ENCODE measurements at places on chromosomes 1 and 21.

- no peak for DNase-seq
Observed at GRCh38 chr1:3061981-3062615, 6.9 kb upstream of the PRDM16 start.

GRCh38 chr1:72946903-72947499, 664.7 kb upstream of the NEGR1 start:
- DNase-seq: no peak

DNA sequence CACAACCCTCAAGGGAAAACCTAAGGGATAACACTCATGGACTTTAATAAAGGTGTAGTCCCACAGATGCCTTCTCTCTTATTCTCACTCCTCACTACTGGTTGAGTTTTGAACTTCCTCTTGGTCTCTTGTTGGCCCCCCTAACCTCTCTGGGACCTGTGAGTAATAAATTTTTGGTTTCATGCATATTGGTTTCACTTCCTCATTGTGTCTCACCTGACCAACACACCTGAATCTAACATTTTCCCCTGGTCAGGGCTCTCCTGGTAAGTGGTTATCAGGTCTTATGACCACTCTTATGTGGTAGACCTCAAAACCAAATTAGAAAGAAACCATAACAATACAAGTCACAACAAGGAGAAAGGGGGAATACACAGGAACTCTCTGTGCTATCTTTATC, 60.5 kb upstream of the PRMT6 start:
- no peak for DNase-seq

DNA sequence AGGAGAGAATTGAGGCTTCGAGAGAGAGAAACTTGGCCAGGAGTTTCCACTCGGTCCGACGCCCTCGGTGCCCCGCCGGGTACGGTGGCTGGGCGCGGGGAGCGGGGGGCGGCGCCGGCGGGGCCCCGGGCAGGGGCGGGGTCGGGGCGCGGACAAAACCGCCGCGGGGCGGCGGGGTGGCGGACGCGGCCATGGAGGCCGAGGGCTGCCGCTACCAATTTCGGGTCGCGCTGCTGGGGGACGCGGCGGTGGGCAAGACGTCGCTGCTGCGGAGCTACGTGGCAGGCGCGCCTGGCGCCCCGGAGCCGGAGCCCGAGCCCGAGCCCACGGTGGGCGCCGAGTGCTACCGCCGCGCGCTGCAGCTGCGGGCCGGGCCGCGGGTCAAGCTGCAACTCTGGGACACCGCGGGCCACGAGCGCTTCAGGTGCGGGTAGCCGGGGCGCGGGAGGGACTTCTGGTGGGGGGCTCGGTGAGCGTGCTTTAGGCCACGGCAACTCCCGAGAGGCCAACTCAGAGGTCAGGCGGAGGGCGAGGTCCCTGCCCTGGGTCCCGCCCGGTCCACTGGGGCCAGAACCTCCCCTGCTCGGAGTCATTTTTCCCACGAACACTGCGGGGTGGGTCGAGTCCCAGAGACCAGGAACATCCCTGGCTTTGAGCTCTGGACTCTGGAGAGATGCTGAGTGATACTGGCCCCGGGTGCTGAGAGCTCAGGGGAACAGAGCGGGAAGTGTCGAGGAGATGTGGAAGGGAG, 431 bp downstream of the RAB42 start:
- no peak for DNase-seq

DNA sequence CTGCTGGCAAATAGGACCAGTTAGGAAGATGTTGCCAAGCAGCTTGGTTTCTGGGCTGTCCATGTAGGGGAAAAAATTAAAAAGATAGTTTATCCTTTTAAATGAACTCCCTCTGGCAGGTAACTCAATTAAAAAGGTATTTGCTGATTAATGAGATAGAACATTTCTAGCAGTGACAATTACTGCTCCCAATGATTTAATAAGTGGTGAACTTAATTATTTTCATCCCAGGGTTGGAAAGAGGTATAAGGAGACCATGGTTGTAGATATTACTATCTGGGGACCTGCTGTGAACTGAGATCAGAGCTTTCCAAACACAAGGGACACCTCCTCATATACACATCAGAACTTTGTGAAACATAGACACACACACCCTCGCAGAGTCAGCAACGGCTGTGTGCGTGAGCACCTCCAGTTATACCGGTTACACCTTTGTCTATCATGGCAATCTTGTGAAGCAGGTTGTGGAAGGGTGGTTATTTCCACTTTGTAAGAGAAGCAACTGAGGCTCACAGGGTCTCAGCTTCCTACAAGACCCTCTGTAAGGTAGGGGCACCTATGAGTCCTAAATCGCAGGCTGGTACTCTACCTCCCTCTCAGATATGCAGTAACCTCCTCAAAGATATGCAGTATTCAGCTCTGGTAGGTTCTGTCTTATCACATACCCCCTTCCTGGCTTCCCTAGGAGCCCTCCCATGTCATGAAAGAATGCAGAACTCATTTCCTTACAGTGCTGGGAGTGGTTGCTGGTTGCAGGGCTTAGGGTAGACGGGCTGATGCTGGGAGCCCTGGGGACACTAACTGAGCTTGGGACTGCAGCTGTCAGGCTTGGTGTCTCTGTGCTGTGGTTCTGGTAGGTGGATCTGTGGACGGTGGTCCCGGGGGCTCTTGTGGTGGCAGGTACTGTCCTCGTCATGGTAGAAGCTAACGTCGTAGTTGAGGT, 18.5 kb upstream of the MAGOH start:
- DNase-seq: no peak

- DNase-seq: no peak
Observed at GRCh38 chr1:16978567-16979474, 1.6 kb downstream of the MFAP2 start.

DNA sequence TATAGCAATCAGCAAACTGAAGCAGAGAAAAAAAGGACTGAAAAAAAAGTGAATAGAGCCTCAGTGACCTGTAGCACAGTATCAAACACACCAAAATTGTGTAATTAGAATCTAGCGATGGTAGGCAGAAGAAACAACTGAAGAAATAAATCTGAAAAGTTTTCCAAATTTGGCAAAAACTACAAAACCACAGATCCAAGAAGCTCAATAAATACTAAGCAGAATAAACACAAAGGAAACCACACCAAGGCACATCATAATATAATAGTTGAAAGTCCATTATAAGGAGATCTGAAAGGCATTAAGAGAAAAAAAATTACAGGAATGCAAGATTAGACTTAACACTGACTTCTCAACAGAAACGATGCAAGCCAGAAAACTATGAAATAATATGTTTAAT, 7.1 kb upstream of the IL12RB2 start:
- no peak for DNase-seq

DNA sequence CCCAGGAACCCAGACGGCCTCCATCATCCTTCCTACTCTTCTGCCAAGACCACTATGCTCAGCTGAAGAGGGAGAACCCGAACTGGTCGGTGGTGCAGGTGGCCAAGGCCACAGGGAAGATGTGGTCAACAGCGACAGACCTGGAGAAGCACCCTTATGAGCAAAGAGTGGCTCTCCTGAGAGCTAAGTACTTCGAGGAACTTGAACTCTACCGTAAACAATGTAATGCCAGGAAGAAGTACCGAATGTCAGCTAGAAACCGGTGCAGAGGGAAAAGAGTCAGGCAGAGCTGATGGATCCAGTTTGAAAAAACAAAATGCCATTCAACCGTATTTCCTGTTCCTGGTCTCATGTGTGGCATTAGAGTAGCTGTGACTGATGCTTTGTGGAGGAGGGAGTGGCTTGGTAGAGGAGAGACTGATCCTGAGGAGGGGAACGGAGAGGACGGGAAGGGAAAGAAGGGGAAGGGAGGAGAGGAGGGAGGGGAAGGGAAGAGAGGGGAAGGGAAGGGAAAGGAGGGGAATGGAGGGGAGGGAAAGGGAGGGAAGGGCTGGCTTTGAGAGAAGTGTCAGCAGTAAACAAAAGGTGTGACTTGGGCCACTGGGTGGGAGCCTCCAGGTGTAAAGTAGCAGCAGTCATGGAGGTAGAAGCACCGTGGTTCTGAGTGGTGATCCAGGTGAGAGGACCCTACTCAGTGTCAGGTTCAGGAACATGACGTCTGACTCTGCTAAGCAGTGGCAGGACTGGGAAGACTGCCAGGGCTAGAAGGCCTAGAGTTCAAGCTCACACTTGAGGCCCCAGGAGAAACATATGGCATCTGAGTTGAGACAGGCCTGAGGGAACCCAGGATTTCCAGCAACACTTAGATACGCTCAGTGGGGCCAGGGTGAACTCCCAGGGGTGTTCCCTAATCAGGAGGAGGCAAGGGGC, 846 bp downstream of the HMGB4 start:
- DNase-seq: peak; percentile 73

DNA sequence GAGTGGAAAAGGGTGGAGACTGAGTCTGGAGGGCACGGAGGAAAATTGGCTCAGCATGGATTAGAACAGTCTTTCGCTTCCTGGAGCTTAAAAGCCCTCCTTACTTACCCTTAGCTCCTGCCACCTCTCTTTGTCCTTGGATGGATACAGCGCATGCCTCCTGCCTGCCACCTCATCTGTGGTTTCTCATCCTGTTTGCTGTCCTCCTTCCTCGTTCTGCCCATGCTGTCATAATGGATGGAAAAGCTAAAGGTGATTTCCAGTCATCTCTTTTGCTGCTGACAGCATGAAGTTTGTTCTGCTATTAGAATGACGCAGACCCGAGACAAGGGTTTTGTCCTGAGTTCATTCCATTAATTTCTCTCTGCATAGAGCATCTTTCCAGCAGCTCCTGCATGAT, 425.9 kb downstream of the KIF26B start:
- DNase-seq: no peak

DNA sequence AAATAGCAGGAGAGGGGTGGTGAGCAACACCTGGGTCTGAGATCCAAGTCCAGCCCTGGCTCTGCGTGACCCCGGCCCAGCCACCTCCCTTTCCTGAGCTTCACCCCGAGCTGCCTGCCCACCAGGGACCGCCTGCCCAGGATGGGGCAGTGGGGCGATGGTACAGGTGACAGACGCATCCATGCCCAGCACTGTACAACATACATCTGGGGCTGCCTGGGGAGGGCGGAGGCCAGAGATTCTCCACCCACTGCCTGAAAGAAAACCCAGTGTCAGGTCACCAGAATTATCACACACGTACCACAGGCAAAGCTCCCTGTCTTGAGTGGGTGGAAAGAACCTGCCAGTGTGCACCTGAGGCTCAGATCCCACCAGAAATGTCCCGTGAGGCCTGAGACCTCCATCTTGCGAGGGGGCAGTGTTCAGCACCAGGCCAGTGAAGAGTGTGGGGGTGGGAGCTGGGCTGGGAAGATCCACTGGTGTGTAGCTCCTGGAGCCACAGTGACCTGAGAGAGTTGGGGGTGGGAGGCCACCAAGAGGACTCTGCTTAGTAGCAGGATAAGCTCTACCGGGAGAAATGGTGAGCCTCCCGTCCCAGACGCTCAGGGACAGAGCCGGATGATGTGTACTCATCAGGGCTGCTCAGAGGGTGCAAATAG, 81.5 kb downstream of the DMRTB1 start:
- no peak for DNase-seq

DNA sequence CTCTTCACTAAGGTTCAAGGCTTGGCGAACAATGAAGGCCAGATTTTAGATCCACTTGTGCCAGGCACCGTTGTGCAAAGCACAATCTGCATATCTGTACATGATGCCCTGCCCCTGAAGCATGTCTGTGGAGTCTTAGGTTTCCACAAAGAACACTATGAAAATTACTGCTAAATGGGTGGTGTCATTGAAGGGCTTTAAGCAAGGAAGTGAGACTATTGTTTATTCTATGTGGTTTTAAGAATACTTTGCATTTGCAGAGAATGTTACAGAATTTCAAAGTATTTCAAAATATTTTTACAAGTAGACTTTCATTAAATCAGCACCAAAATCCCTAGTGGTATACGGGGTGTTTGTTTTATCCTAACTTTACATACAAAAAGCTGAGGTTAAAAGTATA, 8.8 kb downstream of the TSEN15 start:
- no peak for DNase-seq

- no peak for DNase-seq
Observed at GRCh38 chr21:45893740-45894449, 87.7 kb upstream of the COL6A1 start.

DNA sequence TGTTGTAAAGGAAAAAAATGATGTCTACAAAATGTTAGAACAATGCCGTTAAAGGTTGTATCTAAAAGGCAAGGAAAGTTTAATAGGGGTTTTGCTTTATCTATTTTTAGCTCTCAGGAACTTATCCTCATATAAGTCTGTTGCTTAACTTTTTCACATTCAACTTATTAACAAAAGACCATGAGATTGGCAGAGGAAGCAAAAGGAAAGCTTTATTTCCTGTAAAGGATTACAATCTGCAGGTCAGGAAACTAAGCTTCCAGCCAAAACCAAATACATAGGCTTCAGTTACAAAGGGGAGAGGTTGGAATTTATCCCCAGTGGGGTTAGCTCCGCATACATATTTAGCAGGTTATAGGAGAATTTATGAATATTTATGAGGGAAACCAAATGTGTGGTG, 58.7 kb upstream of the KIAA1614 start:
- DNase-seq: no peak

GRCh38 chr1:241408170-241408569, 51.2 kb upstream of the RGS7 start:
- no peak for DNase-seq

- DNase-seq: no peak
Observed at GRCh38 chr1:32286763-32287162, 5.1 kb upstream of the HDAC1 start.

GRCh38 chr1:9992910-9993309, 4.1 kb upstream of the RBP7 start:
- no peak for DNase-seq

GRCh38 chr1:15870421-15870820, 22.9 kb downstream of the SPEN start:
- no peak for DNase-seq

GRCh38 chr1:20137055-20137454, 2.1 kb upstream of the PLA2G2F start:
- DNase-seq: no peak

- DNase-seq: no peak
Observed at GRCh38 chr1:74613894-74614293, 59.7 kb downstream of the ERICH3 start.

DNA sequence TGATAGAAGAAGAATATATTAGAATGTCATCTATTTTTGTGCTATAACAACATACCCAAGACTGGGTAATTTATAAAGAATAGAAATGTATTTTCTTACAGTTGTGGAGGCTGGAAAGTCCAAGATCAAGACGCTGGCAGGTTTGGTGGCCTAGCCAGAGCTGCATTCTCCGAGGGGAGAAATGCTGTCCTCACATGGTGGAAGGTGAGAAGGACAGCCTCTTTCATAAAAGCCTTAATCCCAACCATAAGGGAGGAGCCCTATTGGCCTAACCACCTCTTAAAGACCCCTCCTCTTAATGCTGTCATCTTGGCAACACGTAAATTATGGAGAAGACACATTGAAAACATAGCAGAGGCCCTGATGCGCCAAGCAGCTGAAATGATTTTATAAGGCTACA, 60.1 kb upstream of the KAZN start:
- no peak for DNase-seq

- no peak for DNase-seq
Observed at GRCh38 chr1:244314921-244315559, 136.7 kb downstream of the ADSS2 start.
